ENCODE measurements at places on chromosomes 6 and 20.

GRCh38 chr20:8693709-8694108 is 375.2 kb upstream of the PLCB4 start:
- DNase-seq, result no peak

GRCh38 chr20:56391037-56391436 is 978 bp downstream of the AURKA start:
- no peak for DNase-seq

- no peak for DNase-seq
These were observed 66.7 kb upstream of the TOP1 start for GRCh38 chr20:40961686-40962640.

- no peak for DNase-seq
These were observed 11.0 kb downstream of the ENTPD6 start for GRCh38 chr20:25206548-25206947.

GRCh38 chr6:26199773-26200764 is 112.8 kb downstream of the HFE start:
- no peak for DNase-seq

DNA sequence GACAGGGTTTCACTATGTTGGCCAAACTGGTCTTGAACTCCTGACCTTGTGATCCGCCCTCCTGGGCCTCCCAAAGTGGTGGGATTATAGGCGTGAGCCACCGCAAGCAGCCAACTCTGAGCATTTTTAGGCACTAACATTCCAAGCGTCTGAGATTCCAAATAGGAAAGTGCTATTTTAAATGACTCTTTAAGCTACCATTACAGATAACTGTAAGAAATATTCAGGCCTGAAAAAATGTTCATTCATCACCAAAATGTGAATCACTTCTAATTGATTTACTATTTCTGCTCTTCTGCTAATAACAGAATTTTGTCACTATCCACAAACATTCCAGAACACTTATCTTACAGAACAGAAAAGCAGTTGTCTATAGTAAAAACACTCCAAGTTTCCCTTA is 106.5 kb downstream of the BACH2 start:
- no peak for DNase-seq

GRCh38 chr6:3227363-3228045 is at the start of gene TUBB2B:
Gene TUBB2B, minus strand, starts transcription at chr6:3227653. Its CDS starts 110 bp downstream, at chr6:3227543.
- DNase-seq, result no peak

GRCh38 chr6:108368431-108369030 is 73.7 kb downstream of the AFG1L start:
- DNase-seq, result no peak

GRCh38 chr6:127300411-127300810 is 33.7 kb downstream of the RNF146 start:
- DNase-seq, result no peak

GRCh38 chr6:136086686-136087085 is 163.4 kb downstream of the MTFR2 start:
- DNase-seq, result no peak

GRCh38 chr6:113190170-113190569 is 667.0 kb upstream of the MARCKS start:
- DNase-seq, result no peak

GRCh38 chr20:22946596-22946995 is 88.5 kb upstream of the SSTR4 start:
- no peak for DNase-seq

DNA sequence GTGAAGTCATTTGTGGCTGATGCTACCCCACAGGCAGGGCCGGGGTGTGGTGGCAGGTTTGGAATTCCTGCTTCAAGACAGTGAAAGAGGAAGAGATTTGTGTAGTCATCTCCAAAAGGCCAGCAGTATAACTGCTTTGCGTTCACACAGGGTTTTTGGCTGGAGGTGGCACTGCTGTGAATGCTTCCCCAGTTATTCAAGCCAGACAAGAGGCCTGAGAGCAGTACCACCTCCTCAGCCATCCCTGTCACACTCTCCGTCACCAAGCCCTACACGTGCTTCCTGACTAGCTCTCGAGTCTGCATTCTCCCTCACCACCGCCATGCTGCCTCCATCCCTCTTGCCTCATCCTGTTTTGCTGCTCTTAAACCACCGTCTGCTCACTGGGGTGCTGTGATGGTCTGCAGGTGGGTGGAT is 23.9 kb downstream of the ARMC2 start:
- peak; percentile 44 for DNase-seq

GRCh38 chr6:109579361-109579760 is 96.3 kb upstream of the ZBTB24 start:
- no peak for DNase-seq

GRCh38 chr6:16248271-16248853 is 10.0 kb downstream of the GMPR start:
- no peak for DNase-seq

- no peak for DNase-seq
These were observed 694.9 kb downstream of the PRKN start for GRCh38 chr6:162032620-162033019.

DNA sequence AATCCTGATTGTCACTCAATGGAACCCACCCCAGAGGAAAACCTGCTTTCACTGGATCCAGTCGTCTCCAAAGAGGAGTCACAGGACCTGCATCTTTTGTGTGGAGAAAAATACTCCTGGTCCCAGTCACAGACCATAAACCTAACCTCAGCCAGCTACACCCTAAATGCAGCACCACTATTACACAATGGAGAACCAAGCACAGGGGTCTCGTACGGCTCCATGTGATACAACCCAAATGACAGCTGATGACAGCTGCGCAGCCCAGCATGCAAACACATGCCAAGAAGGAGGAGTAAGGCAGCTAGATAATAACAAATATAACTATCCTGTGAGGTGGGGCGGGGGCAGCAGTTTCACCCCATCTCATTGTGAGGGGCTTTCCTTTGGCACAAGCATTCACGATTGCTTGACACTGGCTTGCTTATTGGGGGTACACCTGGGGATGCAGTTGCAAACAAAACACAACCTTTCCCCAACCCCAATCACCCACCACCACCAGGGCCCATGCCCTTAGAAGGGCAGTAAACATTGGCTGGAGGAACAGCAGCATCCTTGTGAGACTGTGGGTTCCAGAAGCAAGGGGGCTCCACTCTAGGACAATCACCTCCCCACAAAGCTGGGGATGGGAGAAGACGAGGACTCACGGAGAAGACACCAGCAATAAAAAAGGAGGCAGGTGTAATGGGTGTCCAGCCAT is 51.5 kb downstream of the TRERF1 start:
- DNase-seq, result peak; percentile 10

DNA sequence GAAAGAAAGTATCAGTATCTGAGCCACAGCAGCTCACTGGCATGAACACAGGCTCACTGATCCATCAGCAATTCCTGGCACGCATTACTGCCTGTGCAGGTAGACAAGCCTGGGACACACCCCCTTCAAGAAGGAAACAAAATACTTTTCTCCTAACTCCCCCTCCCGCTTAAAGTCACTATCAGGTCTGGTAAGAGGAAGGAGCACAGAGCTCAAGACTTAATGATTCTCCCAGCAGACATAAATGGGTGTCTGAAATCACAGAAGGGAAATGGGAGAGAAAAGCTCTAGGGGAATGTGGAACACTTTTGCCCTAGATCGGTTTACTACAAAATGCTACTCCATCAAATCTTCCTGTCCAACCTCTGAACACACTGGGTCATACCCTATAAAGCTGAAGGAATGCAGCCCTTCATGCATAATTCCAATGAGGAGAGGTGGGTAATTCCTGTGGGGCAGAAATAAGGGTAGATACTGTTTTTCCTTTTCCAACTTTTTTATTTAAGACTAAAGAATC is at the start of gene ADGRF1:
TSS of gene ADGRF1 (minus strand) at position 58 of the 517 bp plus-strand sequence. CDS start 13,271 bp downstream, outside the sequence.
- DNase-seq, result no peak

DNA sequence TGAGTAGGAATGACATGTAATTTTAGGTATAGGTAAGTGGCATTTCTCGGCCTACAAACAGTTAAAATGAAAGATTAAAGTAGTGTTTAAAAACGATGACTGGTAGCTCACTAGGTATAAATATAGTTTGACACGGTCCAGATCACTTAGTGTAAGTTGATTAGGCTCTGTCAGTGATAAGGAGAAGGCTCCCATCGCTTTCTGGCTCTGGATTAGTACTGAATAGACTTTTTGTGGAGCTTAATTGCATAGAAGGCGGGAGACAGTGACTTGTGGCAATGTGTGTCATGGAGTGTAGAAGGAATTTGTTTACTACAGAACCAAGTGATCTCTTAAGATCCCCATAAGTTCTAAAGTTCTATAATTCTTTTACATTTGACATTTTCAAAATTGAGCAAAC is 6.7 kb downstream of the PYGB start:
- no peak for DNase-seq

DNA sequence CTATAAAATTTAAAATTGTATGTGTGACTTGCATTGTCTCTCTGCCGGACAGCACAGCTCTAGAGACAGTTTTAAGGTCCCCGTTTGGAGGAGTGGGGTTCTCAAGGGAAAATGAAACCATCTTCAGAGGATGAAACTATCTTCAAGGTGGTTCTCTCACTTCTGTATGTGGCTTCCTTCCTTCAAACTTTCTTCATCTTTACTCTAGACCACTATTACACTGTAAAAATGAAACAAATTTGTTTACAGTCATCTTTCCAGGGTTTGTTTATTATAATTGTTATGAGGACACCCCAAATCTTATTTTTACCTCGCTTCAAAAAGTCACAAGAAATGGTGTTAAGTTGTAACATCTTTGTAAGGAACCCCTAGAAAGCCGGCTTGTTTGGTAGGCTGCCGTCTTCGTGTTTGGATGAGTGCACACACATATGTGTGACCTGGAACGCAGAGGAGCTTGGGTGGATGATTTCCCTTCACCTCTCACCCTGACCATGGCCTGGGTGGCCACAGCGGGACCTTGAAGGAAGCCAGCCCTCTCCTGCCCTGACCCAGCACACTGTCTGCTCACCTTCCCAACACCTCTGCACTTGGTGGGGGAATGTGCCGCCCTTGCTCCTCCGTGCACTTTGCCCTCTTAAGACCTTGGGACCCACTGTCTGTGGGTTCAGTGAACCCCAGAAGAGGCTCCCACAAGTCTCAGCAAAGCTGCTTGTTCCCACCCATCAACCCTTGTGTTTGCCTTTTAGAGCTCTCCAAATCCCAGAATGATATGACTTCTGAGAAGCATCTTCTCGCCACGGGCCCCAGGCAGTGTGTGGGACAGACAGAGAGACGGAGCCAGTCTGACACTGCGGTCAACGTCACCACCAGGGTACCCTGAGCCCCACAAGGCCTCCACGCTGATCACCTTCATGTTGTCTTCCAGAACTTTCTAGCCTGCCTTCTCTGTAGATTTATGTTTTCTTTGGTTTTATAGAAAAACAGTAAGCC is 67.8 kb downstream of the SYTL3 start:
- no peak for DNase-seq

- no peak for DNase-seq
These were observed 264.4 kb downstream of the BTBD9 start for GRCh38 chr6:38375341-38375740.

DNA sequence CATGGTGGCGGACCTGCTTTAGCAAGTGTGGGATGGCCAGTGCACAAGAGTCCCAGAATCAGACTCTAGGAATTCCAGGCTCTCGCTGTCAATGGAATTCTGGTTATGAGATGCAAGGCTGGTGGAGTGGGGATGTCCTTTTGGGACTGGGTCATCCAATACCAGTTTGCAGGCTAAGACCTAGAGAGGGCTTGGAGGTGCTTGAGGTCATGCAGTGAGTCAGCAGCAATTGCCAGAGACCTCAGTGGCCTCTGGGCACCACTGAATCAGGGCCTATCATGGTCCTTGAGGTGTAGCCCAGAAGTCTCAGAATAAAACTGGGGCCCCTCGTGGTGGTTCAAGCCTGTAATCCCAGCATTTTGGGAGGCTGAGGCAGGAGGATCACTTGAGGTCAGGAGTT is 1.4 kb upstream of the SCRT2 start:
- no peak for DNase-seq

DNA sequence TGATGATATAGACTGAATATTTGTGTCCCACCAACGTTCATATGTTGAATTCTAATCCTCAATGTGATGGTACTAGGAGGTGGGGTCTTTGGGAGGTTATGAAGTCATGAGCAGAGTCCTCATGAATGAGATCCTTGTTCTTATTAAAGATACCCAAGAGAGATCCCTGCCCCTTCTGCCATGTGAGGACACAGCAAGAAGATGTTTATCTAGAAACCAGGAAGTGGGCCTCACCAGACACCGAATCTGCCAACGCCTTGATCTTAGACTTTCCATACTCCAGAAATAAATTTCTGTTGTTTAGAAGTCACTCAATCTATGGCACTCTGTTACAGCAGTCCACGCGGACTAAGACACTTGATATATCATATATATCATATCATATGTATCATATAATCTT is 67.7 kb upstream of the GCM1 start:
- DNase-seq, result no peak

GRCh38 chr6:55437141-55437540 is 109.9 kb downstream of the GFRAL start:
- DNase-seq, result no peak

DNA sequence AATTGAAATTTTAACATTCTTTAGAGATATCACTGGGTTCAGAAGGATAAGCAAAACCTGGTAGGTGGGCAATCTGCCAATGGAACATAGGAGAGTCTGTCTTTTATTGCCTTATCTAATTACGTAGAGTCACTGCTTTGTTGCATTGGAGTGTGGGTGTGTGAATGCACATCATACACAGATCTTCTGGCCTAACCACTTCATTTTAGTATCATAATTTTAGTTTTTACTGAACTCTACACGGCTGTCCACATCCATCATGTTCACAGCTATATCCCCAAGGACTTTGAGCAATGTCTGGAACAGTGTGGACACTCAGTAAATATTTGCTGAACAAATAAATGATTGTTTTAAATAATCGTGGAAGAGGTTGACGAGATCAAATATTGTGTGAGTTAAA is 104.6 kb upstream of the AKIRIN2 start:
- DNase-seq, result no peak

GRCh38 chr20:667351-668034 is 8.1 kb downstream of the SCRT2 start:
- DNase-seq, result peak; percentile 76

- DNase-seq, result no peak
These were observed 447.9 kb upstream of the OPRM1 start for GRCh38 chr6:153591159-153591558.

DNA sequence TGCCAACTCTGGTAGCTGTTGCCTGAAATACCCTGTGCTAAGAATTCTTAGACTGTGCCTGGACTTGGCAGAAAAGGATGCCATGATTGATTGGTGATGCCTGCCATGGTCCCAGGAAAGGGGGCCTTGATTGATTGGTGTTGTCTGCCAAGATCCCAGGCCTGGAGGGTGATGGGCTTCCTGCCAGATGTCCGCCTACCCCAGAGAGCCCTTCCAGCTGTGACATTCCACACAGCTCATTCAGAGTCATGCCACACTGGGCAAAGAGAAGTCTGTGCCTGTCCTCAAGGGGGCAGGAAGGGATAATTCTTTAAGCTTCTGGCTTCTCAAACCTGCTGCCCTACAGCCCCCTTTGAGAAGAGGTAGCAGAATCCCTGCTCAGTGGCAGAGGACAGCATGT is 24.6 kb downstream of the RIMS4 start:
- DNase-seq, result no peak

DNA sequence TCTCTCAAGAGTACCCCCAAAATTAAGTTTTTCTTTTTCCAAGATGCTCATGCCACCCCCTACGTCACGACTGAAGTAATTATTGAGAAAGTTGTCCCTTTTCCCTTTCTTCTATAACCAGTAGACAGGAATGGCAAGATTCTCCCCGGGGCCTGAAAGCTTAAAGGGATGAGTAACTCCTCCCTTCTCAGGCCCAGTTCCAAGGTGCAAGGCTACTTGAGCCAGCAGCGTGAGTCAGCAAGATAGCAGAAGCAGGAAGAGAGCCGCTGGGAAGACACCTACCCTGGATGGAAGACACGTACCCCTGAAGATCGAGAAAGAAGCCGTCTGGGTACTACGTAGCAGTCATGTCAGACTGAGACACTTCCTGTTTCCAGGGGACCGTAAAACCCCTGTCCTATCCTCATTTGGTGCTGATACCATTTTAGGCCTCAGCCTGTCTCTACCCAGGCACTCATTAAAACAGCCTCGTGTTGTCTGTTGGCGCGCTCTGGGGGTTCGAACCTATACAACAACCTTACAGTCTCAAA is 241.0 kb downstream of the ADGRG6 start:
- no peak for DNase-seq
